ENCODE measurements at places on chromosomes 12 and 14.

GRCh38 chr12:64057706-64058105 lies 164.4 kb downstream of the KICS2 start:
- DNase-seq = no peak

- DNase-seq = no peak
Observed at GRCh38 chr12:91373086-91373485, 190.5 kb upstream of the DCN start.

DNA sequence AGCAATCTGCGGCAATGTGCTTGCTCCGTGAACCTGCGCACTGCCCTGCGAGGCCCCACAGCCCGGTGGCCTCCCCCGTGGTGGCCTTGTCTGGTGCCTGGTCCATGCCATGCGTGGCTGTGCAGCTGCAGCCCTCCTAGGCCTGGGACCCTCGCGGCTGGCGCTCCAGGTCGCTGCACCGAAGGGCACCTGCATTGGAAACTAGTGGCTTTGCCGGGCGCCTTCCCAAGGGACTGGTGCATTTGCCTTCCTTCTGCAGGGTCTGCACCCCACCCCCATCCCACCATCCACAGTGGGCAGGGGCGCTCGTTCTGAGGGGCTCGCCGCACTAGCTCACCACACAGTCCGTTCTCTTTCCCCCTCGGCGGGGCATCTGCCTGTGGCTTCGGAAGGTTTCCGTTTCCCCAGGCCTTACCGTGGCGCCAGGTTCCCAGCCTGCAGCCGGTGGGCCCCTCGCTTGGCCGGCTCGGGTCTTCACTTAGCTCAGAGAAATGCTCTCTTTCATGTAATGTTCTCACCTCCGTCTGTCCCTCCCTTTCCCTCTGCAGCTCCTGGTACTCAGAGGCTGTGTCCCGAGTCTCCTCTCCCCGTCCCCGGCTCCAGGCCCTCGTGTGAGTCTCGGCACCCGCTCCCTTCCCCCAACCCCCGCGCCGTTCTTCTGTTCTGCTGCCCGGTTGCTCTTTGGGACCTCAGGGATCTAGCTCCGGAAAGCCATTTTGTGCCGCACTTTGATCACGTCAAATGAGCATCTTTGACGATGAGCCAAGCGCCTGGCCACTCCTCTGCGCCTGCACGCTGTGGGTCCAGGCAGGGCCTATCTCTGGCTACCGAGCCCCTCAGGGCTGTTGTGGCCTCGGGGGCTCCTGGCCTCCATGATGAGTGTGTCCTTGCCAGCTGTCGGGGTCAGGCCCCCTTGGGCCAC lies 31.9 kb downstream of the JAG2 start:
- DNase-seq = no peak

DNA sequence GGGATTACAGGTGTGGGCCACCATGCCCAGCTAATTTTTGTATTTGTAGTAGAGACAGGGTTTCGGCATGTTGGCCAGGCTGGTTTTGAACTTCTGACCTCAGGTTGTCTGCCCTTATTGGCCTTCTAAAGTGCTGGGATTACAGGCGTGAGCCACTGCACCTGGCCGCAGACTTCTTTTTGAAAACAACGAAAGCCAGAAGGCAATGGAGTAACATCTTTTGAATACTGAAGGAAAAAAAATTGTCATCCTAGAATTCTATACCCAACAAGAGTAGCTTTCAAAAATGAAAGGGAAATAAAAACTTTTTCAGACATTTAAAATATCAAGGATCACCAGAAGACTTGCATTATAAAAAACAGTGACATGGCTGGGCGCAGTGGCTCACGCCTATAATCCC lies 38.7 kb upstream of the CTDSP2 start:
- DNase-seq = no peak

Measured in activated CD4-positive, CD25-positive, alpha-beta regulatory T cell treated with anti-CD3 and anti-CD28 coated beads, Interleukin-2, amount 50 U/mL, for 16 hours (primary cell).